ENCODE measurements at places on chromosomes 7 and 10.

DNA sequence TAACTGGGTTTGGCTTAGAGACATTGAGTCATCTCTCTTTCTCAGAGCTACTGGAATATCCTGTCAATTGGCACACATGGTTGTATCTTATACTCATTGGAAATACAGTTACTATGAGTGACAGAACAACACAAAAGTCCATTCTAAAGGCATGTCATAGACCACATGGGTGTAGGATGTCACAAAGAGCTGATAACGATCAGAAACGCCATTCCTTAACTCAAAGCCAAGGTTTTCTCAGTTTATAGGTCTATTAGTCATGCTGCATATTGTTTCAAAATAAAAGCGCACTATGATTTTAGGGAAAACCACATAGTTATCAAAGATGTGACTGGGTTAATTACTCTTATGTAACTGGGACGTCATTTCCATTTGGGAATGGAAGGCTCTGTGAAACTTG, 147.2 kb upstream of the FAM171A1 start:
- DNase-seq, result no peak

DNA sequence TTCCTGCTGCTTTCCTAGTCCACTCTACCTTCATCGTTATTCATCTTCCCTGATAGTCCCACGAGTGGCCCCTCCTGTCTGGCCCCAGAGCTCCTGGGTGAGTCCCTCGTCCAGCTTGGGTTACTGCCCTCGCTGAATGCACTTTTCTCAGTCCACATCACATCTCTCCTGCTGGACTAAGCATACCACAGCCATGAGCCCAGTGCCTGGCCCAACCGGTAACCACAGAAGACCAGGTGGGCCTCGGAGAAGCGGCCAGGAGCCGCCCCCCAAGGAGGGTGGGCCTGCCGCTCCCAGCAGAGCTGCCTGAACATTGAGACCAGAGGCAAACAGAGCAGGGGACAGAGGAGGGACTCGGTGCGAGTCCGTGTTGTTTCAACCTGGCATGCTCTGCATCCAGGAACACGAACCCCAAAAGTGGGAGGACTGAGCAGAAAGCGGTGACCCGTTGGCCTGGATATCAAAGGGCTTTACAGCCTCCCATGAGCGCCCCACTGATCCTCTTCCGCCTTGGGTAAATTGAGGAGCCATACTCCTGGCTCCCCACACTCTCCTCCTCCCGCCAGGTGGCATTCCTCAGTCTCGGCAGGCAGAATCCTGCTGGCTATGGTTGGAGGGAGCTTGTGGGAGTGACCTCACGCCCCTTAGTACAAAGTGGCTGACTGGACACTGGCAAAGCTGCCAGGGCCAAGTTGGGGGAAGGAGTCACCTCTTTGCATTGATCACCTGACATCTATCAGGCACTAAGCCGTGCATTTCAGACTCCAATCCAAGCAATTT, 13.3 kb downstream of the TMEM72 start:
- DNase-seq, result no peak

- DNase-seq, result no peak
These were observed 62.9 kb upstream of the FAM171A1 start for GRCh38 chr10:15433850-15434537.

DNA sequence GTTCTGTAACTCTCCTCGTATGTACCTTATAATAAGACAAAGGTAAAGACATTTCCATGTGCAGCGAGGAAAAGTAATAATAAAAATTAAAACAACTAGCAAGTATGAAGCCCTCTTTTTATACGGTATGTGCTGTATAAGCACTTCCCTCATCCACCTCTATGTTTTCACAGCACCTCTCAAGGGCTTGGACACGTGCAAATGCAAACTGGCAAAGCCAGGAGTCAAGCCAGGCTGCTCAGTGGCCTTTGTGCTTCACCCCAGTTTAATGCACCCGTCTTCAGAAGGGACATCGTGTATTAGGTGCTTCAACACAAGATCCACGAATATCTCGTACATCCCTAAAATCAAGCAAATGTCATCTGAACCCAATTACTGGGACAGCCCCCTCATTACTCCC, 1.3 kb upstream of the DGKI start:
- no peak for DNase-seq

- DNase-seq, result no peak
These were observed 1.5 kb downstream of the PDCD4 start for GRCh38 chr10:110872984-110873923.

DNA sequence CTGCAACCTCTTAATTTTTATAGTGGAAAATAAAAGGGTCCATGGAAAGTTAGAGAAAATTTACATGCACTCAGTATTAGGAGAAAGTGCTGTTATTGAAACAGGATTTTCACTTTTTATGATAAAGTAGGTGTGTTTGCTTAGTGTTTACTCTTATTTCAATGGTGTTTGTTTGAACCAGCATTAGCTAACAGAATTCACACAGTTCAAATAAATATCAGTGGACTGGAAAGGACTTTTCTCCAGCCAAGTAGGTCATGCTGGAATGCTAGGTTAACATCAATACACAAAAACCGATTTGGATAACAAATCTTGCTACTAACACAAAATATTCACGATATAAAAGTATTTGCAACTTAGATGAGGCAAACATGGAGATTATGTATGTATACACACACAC, 49.4 kb upstream of the BET1 start:
- no peak for DNase-seq
